ENCODE measurements at places on chromosomes 7 and 10. TPM values are rescaled to one million over a fixed set of nuclear protein-coding genes. Genes with fewer than 3 reads are reported as not detected.

Gene DLG5
- 8.8 TPM for total RNA-seq

Gene FAM25A
- not detected for total RNA-seq

Gene LIPK
- total RNA-seq: not detected

Gene TMEM213
- not detected for total RNA-seq

Gene GIMAP4
- total RNA-seq: 34.7 TPM

Gene IL6
- 1.0 TPM for total RNA-seq

Gene TBX20
- total RNA-seq: 124 TPM

Gene CD36
- total RNA-seq: 1,239 TPM

Gene CYP3A5
- total RNA-seq: not detected

Gene AGBL3
- total RNA-seq: 1.2 TPM

Gene SFRP4
- 0.59 TPM for total RNA-seq

Gene WNT2
- total RNA-seq: not detected

Gene DYNC1I1
- total RNA-seq: 35.6 TPM

Gene OR2A7
- total RNA-seq: 0.51 TPM

Gene ITGB8
- 1.9 TPM for total RNA-seq

Gene BLOC1S2
- total RNA-seq: 15.9 TPM

Gene CPA4
- total RNA-seq: not detected

Gene LRRC17
- 1.0 TPM for total RNA-seq

Gene LRRC4
- 1.9 TPM for total RNA-seq

Gene PRSS2
- not detected for total RNA-seq

Gene INMT
- 40.4 TPM for total RNA-seq

Gene CYP26C1
- total RNA-seq: 0.05 TPM

Gene TAS2R4
- 0.32 TPM for total RNA-seq

Gene HOXA5
- 0.62 TPM for total RNA-seq

Gene GPAM
- 29.7 TPM for total RNA-seq

Gene PNLIPRP3
- total RNA-seq: not detected

Gene ERVW-1
- not detected for total RNA-seq

Gene GNAI1
- 11.3 TPM for total RNA-seq

Gene ADAP1
- total RNA-seq: 6.4 TPM

Gene PARP12
- 10.5 TPM for total RNA-seq

Gene ASB10
- 42.6 TPM for total RNA-seq

Gene GNB2
- 101 TPM for total RNA-seq

Gene CDK6
- 22.3 TPM for total RNA-seq

Gene TMEM196
- total RNA-seq: not detected

Gene IKZF1
- total RNA-seq: 2.4 TPM

Gene LRRN3
- total RNA-seq: 14.8 TPM

Gene CH25H
- total RNA-seq: 0.22 TPM

Gene SPDYE5
- not detected for total RNA-seq

Gene CYP2W1
- not detected for total RNA-seq

Gene MYO3A
- total RNA-seq: not detected

Gene PILRA
- total RNA-seq: 3.6 TPM

Gene WIPF3
- total RNA-seq: 5.5 TPM

Gene FANK1
- total RNA-seq: 0.51 TPM

Gene TMEM229A
- not detected for total RNA-seq

Gene MMP21
- total RNA-seq: not detected

Gene SPDYE11
- not detected for total RNA-seq

Gene CALCR
- total RNA-seq: 0.05 TPM

Gene UCN3
- total RNA-seq: not detected

Gene LIPN
- not detected for total RNA-seq

Gene PLEKHA8
- total RNA-seq: 3.9 TPM

Gene GARS1
- 32.2 TPM for total RNA-seq

Gene CABCOCO1
- not detected for total RNA-seq

Gene RBAK
- 7.0 TPM for total RNA-seq

Gene CHAT
- not detected for total RNA-seq

Gene PNLIPRP2
- not detected for total RNA-seq

Gene OPN4
- 0.40 TPM for total RNA-seq

Gene WEE2
- total RNA-seq: not detected

All from Right ventricle myocardium superior (tissue), 1 donor.